Memory B cell (primary cell): ENCODE measurements at places on chromosomes 3 and 15.

- no peak overlapping the region for H3K4me3 ChIP-seq
- H3K27me3 ChIP-seq = no peaks in the 10 kb centered on the region
- no peak for DNase-seq
- no peaks in the 10 kb centered on the region for H3K36me3 ChIP-seq
Measured at GRCh38 chr3:177640319-177640965, 443.2 kb upstream of the TBL1XR1 start.

- no peak overlapping the region for H3K27ac ChIP-seq
- peaks cover 3% of the 10 kb centered on the region for H3K27me3 ChIP-seq
- H3K4me3 ChIP-seq = no peak overlapping the region
- DNase-seq = no peak
- peaks cover 6% of the 10 kb centered on the region for H3K4me1 ChIP-seq
Measured at GRCh38 chr3:193822492-193823212, 229.6 kb downstream of the OPA1 start.

GRCh38 chr3:37824954-37825328, 36.7 kb upstream of the CTDSPL start:
- H3K27me3 ChIP-seq = peaks cover 8% of the 10 kb centered on the region
- no peak overlapping the region for H3K27ac ChIP-seq
- H3K4me3 ChIP-seq = no peak overlapping the region
- no peak for DNase-seq
- no peaks in the 10 kb centered on the region for H3K36me3 ChIP-seq
- H3K4me1 ChIP-seq = no peaks in the 10 kb centered on the region

DNA sequence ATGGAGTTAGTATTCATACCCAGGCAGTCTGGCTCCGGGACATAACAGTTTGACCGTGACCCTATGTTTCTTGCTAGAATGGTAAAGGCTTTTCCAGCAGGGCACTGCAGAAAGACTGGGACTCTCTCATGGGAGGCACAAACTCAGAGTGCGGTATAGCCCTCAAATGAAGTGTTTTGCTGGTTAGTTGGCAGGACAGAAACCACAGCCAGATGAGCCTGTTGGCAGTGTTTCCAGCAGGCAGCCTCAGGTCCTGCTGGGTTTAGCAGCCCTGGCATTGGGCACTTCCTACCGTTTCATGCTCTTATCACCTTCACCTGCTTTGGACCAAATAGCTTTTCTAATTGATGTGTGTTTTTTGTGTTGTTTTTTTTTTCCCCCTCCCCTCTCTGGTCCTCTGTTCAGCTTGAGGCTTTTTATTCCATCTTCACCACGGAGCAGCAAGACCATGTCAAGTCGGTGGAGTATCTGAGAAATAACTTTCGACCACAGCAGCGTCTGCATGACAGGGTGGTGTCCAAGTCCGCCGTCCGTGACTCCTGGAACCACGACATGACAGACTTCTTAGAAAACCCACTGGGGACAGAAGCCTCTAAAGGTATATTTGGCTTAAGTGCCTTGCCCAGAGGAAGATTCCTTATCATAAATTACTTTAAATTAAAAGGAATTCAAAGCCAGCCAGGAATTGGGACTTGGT, 205.6 kb downstream of the FEZF2 start:
- peaks cover 1% of the 10 kb centered on the region for H3K36me3 ChIP-seq
- no peak overlapping the region for H3K4me3 ChIP-seq
- no peaks in the 10 kb centered on the region for H3K4me1 ChIP-seq
- no peaks in the 10 kb centered on the region for H3K27me3 ChIP-seq

GRCh38 chr3:114727373-114727772, 419.7 kb downstream of the ZBTB20 start:
- DNase-seq = peak; percentile 8
- H3K4me1 ChIP-seq = peaks cover 22% of the 10 kb centered on the region
- H3K27me3 ChIP-seq = no peaks in the 10 kb centered on the region
- no peak overlapping the region for H3K27ac ChIP-seq
- no peak overlapping the region for H3K4me3 ChIP-seq

- peak overlapping the region; percentile 87 for H3K4me3 ChIP-seq
- peak overlapping the region; percentile 85 for H3K27ac ChIP-seq
- H3K4me1 ChIP-seq = peaks cover 16% of the 10 kb centered on the region
- peaks cover 4% of the 10 kb centered on the region for H3K36me3 ChIP-seq
- H3K27me3 ChIP-seq = no peaks in the 10 kb centered on the region
- DNase-seq = no peak
Measured at GRCh38 chr3:63910891-63911290, 1.3 kb downstream of the SCAANT1 start.

GRCh38 chr3:67109651-67110204, 111.6 kb downstream of the KBTBD8 start:
- no peaks in the 10 kb centered on the region for H3K4me1 ChIP-seq
- H3K36me3 ChIP-seq = no peaks in the 10 kb centered on the region
- no peaks in the 10 kb centered on the region for H3K27me3 ChIP-seq
- DNase-seq = no peak

GRCh38 chr3:52028572-52028971, 27.8 kb downstream of the DUSP7 start:
- no peak overlapping the region for H3K4me3 ChIP-seq
- no peak for DNase-seq
- no peak overlapping the region for H3K27ac ChIP-seq
- H3K27me3 ChIP-seq = no peaks in the 10 kb centered on the region
